ENCODE measurements at places on chromosomes 3 and 15.

GRCh38 chr3:153640689-153641665 lies 479.0 kb downstream of the RAP2B start:
- DNase-seq, result no peak

DNA sequence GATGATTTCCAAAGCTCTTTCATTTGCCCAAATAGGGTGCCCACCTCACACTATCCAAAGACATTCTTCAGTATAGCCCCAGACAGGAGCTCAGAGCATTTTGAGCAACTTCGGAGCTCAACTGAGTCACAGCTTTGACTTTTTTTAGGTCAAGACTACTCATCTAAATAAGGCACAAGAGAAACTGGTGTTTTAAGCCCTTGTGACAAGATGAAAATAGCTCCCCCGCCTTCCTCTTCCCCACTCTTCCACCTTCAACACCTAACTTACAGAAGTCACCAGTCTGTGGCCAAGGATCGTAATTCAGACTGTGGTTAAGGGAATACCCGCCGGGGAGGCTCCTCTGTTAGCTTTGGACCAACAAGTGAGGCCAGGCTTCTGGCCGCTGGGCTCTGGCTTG lies 60.4 kb upstream of the CA12 start:
- no peak for DNase-seq

DNA sequence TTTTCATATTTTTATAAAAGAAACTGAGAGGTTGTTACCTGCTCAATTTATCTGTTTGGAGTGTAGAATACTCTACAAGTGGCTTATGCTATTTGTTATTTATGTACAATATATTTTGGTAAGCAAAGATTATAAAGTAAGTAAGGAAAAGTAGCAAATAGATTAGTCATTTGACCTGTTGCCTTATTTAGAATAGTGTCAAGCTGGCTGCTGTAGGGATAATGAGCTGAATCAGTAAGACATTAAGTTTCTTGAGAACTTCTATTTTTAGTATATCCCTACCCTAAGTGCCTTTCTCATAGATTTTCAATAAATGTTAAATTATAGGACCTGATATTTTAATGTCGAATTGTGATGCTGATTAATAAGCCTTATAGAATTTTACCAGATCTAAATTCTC lies 37.2 kb downstream of the ECT2 start:
- DNase-seq, result peak; percentile 48

DNA sequence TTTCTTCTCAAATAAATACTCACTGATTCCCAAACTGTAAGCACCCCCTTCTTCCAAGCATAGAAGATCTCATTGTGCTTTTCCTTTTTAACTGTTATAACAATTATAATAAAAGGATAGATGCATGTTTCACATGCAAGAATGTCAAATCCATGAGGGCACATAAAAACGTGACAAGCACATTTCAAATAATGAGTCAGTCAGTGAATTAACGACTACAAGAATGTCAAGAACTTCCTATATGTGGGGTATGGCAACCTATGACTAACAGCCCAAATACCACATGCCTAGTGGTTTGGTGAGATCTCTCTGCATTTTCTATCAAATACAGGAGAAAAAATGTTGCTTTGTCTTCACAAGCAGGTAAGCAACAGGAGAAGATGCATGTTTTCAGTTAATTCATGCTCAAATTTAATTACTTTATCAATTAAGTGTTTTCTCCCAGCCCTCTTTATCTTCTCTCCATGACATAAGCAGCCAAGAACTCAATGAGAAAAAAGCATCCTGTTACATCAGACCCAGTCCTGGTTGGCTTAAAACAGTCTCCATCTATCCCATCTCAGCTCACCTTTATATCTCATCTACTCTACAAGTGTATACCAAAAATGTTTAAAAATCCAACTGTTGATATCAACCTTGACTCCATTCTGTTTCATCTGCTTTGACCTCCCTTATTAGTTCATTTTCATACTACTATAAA lies 181.5 kb upstream of the LMCD1 start:
- peak; percentile 68 for DNase-seq

DNA sequence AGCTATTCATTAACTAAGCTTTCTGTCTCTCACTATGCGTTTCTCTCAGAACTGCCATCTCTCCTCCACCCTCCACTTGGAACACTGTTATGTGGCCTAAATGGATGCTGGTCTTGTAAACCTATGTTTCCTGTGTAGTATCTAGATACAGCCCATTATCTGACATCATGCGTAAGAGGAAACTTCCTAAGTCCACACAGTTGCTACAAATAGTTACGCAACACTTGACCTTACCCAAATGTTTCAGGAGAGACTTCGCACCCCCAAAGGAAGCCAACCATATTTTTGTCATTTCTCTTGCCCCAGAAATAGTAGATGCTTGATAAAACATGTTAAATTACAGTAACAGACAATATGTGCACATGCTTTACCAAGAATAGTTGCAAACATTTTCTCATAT lies 87.2 kb upstream of the TPRG1 start:
- DNase-seq, result no peak

DNA sequence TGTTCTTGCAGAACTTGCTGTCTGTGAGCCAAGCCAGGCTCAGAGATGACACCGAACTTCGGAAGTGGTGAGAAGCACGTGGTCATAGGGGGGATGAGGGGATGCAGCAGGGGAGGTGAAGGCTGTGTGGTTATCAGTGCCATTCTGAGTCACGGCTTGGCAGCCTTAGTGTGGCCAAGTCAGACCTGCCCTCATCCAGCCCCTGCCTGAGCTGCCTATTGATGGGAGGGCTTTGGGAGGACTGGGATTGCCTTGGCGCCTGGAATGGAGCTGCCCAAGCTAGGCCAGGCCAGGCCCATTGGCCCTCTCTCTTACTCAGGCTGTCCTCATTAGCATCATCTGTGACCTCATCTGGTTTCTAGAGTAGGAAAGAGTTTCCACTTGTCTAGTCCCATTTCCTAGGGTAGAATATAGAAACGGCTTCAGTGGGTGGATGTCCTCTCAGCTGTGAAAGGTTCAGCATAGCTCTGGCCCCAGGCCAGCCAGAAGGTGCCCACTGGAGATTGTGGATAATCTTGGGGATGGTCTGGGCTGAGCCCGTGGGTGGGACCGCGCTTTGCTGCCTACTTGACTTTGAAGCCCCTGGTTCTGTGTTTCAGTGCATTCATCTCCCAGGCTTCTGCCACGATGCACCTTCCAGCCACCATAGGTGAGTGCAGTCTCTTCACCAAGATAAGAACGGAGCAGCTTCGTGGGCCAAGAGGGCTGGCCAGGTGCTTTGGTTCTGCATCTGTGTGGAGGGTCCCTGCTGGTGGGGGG lies 7.2 kb downstream of the FAH start:
- peak; percentile 40 for DNase-seq

DNA sequence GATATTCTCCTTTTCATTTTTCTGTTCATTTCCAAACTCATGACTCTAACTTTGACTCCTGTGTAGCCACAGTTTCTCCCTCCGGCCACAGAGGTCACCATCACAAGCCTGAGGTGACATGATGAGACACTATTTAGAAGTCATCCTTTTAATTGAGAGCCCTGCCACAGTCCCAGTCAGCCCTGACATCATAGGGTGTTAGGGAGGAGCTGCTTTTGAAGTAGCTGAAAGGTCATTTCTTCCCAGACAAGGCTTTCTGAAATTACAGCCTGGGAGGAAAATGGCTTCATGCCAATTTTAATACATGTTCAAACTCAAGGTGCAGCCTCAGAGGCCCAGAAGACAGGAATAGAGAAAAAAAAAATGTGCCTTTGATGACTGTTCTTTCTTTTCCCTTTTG lies 532.8 kb upstream of the TGFBR2 start:
- DNase-seq, result peak; percentile 21

DNA sequence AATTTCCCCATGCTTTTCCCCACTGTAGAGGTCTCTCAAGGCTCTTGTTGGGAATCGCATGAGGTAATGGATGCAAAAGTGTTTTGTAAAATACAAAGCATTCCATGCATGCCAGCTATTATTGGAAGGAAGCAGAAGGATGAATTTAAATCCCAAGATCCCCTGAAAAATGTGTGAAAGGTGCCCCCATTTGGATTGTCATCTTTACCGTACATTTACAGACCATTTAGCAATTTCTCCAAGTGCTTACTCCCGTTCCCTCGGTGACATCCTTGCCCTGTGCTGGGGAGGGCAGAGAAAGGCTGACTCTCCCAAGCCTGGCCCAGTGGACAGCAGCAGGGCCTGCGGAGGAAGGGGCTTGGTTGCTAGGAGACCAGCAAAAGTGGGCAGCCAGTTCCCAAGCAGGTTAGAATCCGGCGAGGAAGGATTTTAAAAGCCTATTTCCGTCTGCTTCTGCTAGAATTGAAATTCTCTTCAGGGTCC lies 31.1 kb upstream of the NEO1 start:
- DNase-seq, result no peak

DNA sequence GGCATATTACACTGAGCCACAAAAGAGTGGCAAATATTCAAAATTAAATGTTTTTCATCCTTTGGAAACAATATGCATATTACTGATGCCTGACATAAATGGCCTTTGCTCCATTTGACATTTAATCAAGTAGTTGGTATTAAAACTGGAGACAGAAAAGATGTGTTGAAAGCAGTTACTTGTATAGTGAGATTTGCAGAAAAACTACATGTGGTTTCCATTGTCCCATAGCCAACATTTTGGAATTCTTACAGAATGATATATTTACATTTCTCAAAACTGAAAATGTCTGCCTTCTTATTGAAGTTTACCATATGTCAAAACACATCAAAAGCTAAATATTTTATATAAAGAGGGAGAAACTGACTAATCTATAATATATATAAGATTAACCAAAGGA lies 21.6 kb downstream of the SHOX2 start:
- no peak for DNase-seq

- DNase-seq, result no peak
Observed at GRCh38 chr15:31387479-31388118, 61.0 kb downstream of the KLF13 start.

- peak; percentile 13 for DNase-seq
Observed at GRCh38 chr3:64651741-64652241, 36.0 kb downstream of the ADAMTS9 start.

All from iris pigment epithelial cell (primary cell).